ENCODE measurements at places on chromosomes 5 and 9. TPM values are rescaled to one million over a fixed set of nuclear protein-coding genes. Genes with fewer than 3 reads are reported as not detected.

Gene THBS4
- total RNA-seq = 0.98 TPM

Gene CKMT2
- 3.4 TPM for total RNA-seq

Gene FBXL7
- total RNA-seq = 21.1 TPM

Gene CENPK
- 3.4 TPM for total RNA-seq

Gene ACTBL2
- total RNA-seq = not detected

Gene RETREG1
- total RNA-seq = 27.7 TPM

Gene FNBP1
- 47.1 TPM for total RNA-seq

Gene RPL35
- 1,925 TPM for total RNA-seq

DNA sequence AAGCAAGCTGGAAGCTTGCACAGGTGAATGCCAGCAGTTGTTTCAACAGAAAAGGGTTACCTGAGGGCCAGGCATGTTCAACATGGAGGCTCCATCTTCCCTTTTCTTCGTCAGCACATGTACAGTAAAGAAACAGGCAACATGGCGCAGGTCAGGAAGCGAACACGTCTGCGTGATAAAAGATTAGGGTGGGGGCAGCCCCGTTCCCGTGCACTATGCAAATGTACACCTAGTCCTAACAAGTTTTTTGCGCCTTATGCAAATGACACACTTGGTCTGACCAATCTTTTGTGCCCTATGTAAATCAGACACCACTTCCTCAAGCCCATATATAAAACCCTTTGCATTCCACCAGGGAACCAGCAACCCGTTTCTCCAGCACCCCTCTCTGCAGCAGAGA is 452.1 kb upstream of the PTPRD start:
- H3K27me3 ChIP-seq = no peaks in the 10 kb centered on the region
- no peaks in the 10 kb centered on the region for H3K4me1 ChIP-seq
- no peak for DNase-seq
- no peak overlapping the region for H3K4me3 ChIP-seq

DNA sequence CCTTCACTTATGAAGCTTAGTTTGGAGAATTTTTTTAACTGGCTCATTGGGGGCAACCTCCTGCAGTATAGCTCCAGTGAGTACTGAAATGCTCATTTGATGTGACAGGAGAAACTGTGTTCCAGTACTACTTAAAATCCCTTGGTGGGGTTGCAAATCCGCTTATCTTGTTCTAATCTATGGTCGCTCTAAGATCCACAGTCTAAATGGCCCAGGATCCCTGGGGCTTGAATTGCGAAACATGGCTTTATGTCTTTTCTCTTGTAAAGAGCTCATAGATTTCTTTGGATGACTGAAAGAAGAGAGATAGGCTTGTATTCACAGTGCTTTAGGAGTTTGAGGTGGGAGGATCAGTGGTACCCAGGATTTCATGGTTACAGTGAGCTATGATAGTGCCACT is 52.7 kb downstream of the ADAMTSL1 start:
- no peak overlapping the region for H3K27ac ChIP-seq
- no peaks in the 10 kb centered on the region for H3K27me3 ChIP-seq
- no peaks in the 10 kb centered on the region for H3K36me3 ChIP-seq

- no peak overlapping the region for H3K27ac ChIP-seq
- H3K36me3 ChIP-seq = no peaks in the 10 kb centered on the region
- no peaks in the 10 kb centered on the region for H3K27me3 ChIP-seq
- no peak overlapping the region for H3K4me3 ChIP-seq
These were observed 15.8 kb downstream of the PTPA start for GRCh38 chr9:129126749-129127618.

GRCh38 chr5:82163452-82164175 is 114.5 kb downstream of the RPS23 start:
- peaks cover 22% of the 10 kb centered on the region for H3K4me1 ChIP-seq
- DNase-seq = no peak
- H3K27ac ChIP-seq = peak overlapping the region; percentile 46
- H3K4me3 ChIP-seq = no peak overlapping the region

GRCh38 chr5:89300426-89300970 is 417.5 kb upstream of the MEF2C start:
- H3K4me3 ChIP-seq = no peak overlapping the region
- no peak overlapping the region for H3K27ac ChIP-seq
- H3K4me1 ChIP-seq = no peaks in the 10 kb centered on the region
- DNase-seq = no peak
- H3K36me3 ChIP-seq = no peaks in the 10 kb centered on the region

DNA sequence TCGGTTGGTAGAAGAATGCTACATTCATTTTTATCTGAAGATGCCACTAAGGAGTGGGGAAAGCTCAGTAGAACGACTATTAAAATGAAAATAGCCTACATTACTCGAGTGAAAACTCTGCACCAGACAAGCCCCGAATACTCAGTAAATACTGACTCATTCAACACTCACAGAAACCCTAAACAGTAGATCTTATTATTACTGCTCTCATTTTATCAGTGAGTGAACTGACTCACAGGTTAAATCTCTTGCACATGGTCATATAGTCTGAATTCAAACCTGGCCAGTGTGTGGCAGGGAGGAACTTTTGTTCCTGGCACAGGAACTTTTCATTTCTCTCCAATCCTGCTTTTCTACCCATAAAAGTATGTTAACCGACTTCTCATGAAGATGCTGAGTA is 9.6 kb upstream of the PAPPA start:
- H3K27me3 ChIP-seq = no peaks in the 10 kb centered on the region
- no peaks in the 10 kb centered on the region for H3K36me3 ChIP-seq
- H3K4me3 ChIP-seq = no peak overlapping the region
- no peaks in the 10 kb centered on the region for H3K4me1 ChIP-seq
- no peak overlapping the region for H3K27ac ChIP-seq

DNA sequence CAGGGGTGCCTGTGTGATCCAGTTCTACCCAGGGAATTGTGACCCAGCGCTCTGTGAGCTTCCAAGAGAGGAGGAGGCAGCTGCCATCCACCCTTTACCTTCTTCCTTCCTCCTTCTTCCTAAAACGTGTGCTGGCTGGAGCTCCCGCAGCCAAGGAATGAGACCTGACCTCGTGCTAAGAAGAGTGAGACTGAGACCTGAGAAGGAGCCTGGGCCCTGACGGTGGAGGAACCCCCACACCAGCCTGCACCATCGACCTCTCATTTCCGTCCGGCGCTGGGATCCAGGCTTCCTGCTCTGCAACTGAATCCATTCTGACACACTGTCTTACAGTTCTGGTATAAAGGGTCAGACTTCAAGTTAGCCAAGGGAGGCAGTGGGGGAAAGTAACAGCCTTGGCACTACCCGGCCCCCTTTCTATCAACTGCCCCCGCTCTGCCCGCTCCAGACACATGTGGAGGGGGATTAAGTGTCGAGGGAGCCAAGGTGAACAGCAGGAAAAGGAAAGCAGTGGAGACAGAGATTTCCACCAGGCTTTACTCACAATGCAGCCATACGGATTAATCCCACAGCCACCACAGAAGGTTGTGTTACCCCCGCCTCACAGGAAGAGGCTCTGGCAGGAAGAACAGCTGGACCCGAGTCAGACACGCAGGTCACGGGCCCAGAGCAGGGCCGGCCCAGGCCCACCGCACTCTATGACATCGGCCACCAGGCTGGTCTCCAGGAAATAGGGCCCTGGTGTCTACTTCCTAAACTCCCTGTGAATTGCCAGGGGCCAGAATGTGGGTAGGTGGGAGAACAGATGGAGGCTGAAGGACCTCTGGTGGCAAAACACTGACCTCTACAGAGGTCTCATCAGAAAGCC is 15.8 kb downstream of the MGAT1 start:
- H3K36me3 ChIP-seq = peaks cover 22% of the 10 kb centered on the region
- peak overlapping the region; percentile 81 for H3K27ac ChIP-seq
- H3K4me3 ChIP-seq = no peak overlapping the region
- peaks cover 50% of the 10 kb centered on the region for H3K4me1 ChIP-seq

DNA sequence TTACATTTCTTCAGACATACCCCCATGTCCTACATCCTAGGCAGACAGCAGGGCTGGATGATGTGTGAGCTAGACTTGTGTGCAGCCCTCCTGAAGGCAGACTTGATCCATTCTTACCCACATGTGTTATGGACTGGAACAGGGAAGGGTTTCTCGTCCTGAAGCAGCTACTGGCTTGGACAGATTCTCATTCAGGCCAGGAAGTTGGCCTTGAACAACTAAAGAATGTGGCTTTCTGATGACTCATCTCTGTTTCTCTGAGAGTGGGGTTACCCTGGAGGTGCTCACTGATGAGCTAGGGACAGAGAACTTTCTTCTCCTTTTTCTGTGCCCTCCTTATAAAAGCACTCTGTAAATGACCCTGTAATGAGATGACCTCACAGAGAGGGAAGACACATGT is 246.5 kb downstream of the PCSK5 start:
- no peak overlapping the region for H3K4me3 ChIP-seq
- no peak overlapping the region for H3K27ac ChIP-seq
- peaks cover 13% of the 10 kb centered on the region for H3K4me1 ChIP-seq
- H3K36me3 ChIP-seq = no peaks in the 10 kb centered on the region
- DNase-seq = no peak

DNA sequence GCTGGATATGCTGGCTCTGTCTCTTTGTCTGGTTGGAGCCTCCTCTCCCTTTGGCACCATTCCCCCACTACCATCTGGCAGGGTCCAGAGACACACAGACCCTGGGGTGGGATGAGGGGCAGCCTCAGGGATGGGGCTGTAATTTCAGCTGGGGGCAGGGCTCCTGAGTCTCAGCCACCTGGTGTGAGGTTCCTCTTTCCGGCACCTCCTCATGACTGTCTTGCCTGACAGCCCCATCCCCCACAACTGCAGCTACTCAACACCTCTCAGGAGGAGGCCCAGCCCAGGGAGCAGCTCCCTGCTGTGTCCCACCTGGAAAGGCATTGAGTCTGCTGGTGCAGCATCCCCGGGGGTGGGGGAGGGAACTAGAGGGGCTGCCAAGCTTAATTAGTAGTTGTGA is 11.7 kb upstream of the RPS14 start:
- H3K27ac ChIP-seq = no peak overlapping the region
- DNase-seq = no peak
- no peak overlapping the region for H3K4me3 ChIP-seq
- H3K36me3 ChIP-seq = no peaks in the 10 kb centered on the region
- peaks cover 10% of the 10 kb centered on the region for H3K4me1 ChIP-seq

- H3K27ac ChIP-seq = no peak overlapping the region
- no peaks in the 10 kb centered on the region for H3K4me1 ChIP-seq
- H3K4me3 ChIP-seq = no peak overlapping the region
These were observed 138.8 kb downstream of the DROSHA start for GRCh38 chr5:31393126-31393525.

DNA sequence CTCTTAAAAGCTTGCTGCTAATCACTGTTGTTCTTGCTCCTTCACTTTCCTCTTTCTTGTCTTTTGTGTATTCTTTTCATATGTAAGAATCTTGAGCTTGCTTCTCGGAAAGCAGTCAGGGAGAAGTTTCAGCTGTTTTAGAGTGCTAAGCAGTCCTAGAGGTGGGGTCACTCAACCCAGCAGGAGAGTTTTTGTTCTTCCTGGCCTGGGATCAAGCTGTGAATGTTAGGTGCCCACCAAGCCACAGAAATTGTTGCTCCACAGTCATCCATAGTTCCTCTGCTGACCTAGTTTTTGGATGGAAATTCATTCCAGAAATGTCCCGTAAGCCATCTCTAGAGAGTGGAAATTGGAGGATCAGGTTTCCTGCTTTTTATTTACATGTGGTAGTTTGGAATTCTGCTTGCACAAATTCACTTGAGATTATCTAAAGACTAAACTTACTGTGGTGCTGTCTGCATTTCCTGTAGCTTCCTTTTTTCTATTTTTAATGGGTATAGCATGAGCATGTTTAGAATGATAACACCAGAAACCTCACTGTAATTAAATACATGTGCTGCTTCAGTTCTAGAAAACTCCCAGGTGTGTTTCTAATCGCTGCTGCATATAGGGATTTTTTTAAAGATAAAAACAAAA is 108.7 kb downstream of the MAST4 start:
- H3K36me3 ChIP-seq = no peaks in the 10 kb centered on the region
- no peaks in the 10 kb centered on the region for H3K4me1 ChIP-seq
- DNase-seq = no peak
- H3K27me3 ChIP-seq = no peaks in the 10 kb centered on the region
- H3K4me3 ChIP-seq = no peak overlapping the region
- H3K27ac ChIP-seq = no peak overlapping the region

GRCh38 chr5:149011728-149012127 is 51.1 kb downstream of the SH3TC2 start:
- no peak for DNase-seq
- no peak overlapping the region for H3K27ac ChIP-seq
- H3K36me3 ChIP-seq = no peaks in the 10 kb centered on the region
- no peak overlapping the region for H3K4me3 ChIP-seq
- no peaks in the 10 kb centered on the region for H3K4me1 ChIP-seq

DNA sequence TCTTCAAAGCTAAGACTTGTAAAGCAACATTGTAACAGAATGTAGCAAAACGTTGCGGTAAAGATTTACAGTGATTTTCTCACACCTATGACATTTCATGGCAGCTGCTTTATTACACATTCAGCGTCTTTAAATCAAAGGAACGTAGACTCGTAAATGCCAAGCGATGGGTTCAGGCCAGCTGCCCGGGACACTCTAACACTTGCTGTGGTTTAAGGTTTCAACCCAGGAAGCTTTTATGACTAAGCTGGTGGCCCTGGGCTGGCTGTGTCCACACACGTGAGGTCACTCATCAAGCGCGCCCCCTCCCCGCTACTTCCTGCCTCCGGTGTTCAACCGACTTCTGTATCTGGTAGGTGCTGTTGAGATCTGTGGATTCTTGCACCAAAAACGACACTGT is 2.5 kb downstream of the SLC6A18 start:
- no peak overlapping the region for H3K4me3 ChIP-seq
- no peaks in the 10 kb centered on the region for H3K4me1 ChIP-seq
- no peaks in the 10 kb centered on the region for H3K36me3 ChIP-seq
- H3K27ac ChIP-seq = no peak overlapping the region
- DNase-seq = no peak

GRCh38 chr9:115469841-115470240 is 351.9 kb upstream of the TNC start:
- no peak overlapping the region for H3K4me3 ChIP-seq
- no peaks in the 10 kb centered on the region for H3K27me3 ChIP-seq
- DNase-seq = no peak
- H3K36me3 ChIP-seq = no peaks in the 10 kb centered on the region

DNA sequence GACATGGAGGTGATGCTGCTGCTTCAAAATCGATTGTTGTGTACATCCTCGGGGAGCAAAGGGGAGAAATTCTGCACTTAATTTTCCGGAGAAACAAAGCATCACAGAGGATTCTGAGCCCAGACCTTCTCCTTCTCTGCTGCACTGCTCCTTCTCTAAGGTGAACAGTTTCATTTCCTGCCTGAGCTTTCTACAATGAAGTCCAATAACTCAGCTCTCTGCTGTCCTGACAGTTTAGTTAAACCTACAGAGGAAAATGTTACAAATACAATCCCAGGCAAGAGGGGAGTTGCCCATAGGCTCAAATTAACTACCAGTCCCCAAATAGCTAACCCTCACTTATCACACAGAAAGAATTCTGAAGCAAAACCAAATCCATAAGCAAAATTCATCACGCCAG is 206.3 kb downstream of the EFNA5 start:
- peaks cover 43% of the 10 kb centered on the region for H3K4me1 ChIP-seq
- no peaks in the 10 kb centered on the region for H3K27me3 ChIP-seq
- H3K4me3 ChIP-seq = no peak overlapping the region
- DNase-seq = no peak

GRCh38 chr9:21110708-21111576 is 30.7 kb downstream of the IFNW1 start:
- DNase-seq = no peak
- H3K4me3 ChIP-seq = no peak overlapping the region
- no peaks in the 10 kb centered on the region for H3K27me3 ChIP-seq
- H3K4me1 ChIP-seq = no peaks in the 10 kb centered on the region
- H3K27ac ChIP-seq = no peak overlapping the region
- H3K36me3 ChIP-seq = no peaks in the 10 kb centered on the region

GRCh38 chr9:132201780-132202703 is 40.2 kb downstream of the NTNG2 start:
- no peak overlapping the region for H3K4me3 ChIP-seq
- H3K27me3 ChIP-seq = no peaks in the 10 kb centered on the region
- H3K36me3 ChIP-seq = no peaks in the 10 kb centered on the region
- DNase-seq = no peak
- no peak overlapping the region for H3K27ac ChIP-seq
- no peaks in the 10 kb centered on the region for H3K4me1 ChIP-seq

Measured in vagina (tissue), 2 donors.